GDM1 (cell line): ENCODE measurements at places on chromosomes 1 and 21.

DNA sequence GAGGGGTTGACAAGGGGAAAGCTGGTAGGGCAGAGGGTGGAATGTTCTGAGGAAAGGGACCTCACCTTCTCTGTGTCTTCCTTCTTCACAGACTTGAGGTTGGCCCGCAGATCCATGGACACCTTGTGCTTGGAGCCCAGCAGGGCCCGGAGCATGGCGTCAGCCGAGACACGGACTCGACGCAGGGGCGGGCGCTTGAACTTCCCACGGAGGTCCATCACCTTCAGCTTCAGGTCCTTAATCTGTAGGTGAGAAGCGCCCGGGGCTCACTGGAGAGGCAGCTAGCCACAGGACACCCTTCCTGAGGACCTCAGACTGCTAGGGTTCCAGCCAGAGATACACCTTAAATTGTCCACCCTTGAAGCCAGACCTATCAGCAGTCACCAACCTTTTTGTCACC is 10.2 kb downstream of the TNNI1 start:
- DNase-seq = no peak

DNA sequence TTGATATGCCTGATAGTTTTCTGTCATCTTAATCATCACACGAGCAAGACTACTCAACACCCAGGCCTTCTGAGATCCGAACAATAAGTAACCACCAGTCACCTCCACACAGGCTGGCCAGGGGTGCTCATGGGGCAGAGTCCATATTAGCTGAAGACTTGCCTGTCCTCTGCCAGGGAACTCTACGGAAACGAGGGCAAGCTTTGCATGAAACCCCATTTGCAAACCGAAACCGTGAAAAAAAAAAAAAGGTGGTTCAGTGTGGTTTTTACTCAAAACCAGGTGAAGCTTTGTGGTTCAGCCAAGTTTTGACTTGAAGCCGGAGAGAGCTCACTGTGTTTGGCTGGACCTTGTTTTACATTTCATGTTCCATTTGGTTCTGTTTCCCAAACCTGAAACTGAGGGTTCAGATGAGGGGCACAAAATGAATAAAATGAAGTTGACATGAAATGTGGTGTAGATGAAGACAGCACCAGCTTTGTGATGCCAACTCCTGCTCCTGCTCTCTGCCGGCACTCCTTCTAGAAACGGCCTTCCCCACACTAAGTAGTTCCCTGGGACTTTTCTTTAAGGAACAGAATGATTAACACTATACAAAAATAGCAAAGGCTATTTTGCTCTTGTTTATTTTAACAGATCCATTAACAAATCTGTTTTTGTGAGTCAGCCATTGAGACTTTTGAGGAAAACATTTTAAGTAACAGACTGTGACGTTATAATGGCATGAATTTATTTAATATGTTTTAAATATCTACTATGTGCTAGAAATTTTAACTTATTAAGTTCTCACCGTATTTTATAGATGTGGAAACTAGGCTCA is 74.7 kb downstream of the RUNX1 start:
- no peak for DNase-seq

- no peak for DNase-seq
Measured at GRCh38 chr1:174090471-174090870, 68.3 kb upstream of the RC3H1 start.

GRCh38 chr1:97573553-97573952 is 347.3 kb downstream of the DPYD start:
- no peak for DNase-seq

DNA sequence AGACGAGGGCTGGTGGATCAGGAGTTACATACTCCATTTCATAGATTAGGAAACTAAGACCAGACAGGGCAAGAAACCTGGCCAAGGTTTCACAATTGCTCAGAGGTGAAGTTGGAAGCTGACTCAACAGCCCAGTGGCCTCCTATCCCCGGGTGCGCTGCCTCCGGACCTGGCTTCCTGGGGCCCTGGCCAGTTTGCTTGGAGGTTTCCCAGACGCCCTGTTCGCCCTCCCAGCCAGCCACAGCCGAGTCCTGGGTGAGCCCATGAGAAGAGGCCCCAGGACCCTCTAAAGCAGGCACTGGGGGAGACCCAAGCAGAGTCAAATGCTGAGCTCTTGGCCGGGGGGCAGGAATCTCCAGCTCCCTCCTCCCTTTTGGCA is 180.1 kb downstream of the ZBTB18 start:
- no peak for DNase-seq
